Lung microvascular endothelial cell (primary cell): ENCODE measurements at places on chromosomes 7 and 10.

DNA sequence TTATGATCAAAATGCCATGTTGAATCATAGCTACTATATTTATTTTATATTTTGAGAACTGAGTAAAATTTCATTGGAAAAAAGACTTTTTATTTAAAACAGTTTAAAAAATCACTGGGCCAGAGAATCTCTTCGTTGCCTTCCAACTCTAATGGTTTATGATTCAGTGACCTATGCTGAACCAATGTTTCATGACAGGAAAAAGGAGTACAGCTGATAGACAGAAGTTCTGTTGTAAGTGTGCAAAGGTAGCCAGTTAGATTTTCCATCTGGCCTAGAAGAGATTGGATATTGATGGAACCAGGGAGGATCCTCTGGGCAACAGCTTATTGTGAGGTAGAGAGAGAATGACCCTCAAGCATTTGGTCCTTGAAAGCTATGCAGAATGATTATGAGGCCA lies 745.8 kb downstream of the SUGCT start:
- DNase-seq = peak; percentile 48

DNA sequence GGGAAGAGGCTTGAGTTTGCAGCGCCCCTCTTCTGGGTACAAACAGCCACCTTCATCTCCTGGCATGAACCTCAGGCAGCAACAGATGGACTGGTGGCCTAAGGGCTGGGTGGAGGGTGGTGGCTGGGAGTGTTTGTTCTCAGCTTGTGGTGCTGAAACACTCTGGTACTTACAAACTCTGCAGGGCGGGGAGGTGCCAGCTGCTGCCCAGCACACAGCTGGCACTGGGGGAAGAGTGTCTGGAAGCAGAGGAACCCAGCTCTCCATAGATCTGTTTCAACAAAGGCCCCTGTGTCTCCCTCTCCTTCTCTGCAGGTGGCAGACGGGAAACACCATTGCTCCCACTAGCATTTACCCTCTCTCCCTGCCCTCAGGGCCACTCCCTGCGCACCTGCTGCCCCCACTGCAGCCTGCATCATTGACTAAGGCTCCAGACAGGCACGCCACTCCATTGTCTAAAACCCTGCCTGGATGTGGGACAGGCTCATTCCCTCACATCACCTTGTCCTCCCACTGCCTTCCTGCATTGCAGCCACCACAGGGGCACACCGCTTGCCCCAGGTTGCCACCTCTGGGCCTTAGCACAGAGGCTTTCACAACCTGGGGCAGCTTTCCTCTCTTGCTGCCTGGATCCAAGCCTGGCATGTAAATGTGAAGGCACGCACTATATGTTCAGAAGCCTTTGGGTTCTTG lies 6.5 kb downstream of the ARHGAP22 start:
- DNase-seq = no peak

GRCh38 chr7:122212754-122213153 lies 68.7 kb upstream of the AASS start:
- peak; percentile 20 for DNase-seq

GRCh38 chr10:110317866-110318850 lies 13.4 kb upstream of the SMNDC1 start:
- no peak for DNase-seq

- no peak for DNase-seq
These were observed 5.0 kb downstream of the GPER1 start for GRCh38 chr7:1092806-1093501.

- no peak for DNase-seq
These were observed 85.2 kb downstream of the RNLS start for GRCh38 chr10:88497913-88498312.

DNA sequence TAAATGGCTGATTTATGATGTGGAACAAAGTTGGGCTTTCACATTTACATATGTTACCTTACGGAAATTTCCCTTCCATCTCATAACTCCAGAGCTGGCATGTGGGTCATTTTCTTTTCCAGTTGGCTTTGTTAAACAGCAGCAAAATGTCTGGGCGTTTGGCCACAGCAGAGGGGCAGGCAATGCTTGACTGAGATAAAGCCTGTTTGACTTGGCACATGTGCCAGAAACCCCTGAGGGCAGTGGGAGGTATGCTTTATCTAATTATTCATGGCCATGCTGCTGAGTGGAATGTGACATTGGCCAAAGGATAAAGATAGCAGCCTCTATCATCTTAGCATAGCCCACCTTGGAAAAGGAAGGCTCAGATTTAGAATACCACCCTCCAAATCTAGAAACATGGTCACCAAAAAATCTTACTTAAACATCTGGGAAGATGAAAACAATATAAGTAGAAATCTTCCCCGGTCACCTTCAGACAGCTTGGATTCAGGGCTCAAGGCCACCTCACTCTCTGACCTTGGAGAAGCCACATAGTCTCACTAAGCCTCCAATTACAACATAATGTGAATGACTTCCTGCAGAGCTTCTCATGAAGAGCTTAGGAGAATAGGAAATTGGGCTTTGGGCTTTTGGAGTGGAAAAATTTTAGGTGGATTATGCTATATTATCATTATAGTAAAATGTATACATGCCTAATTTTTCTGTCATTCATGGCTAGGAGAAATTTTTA lies 101.5 kb downstream of the GRM3 start:
- DNase-seq = peak; percentile 62

DNA sequence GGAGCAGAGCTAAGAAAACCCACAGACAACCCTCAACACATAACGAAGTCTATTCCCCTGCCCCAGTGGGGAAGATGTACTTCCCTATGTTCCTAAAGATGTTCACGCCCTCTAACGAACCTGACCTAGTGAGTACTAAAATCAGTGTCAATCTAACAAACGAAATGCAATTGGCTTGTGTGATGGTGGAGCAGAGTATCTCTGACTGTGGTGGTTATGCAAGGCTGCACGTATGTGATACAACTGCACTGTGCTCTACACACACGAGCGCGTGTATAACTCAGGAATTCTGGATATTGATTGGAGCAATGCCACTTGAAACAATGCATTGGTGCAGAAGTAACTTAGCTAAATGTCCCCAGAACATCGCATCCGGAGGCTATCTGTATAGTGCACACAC lies 1.3 kb downstream of the ANKRD16 start:
- peak; percentile 29 for DNase-seq

DNA sequence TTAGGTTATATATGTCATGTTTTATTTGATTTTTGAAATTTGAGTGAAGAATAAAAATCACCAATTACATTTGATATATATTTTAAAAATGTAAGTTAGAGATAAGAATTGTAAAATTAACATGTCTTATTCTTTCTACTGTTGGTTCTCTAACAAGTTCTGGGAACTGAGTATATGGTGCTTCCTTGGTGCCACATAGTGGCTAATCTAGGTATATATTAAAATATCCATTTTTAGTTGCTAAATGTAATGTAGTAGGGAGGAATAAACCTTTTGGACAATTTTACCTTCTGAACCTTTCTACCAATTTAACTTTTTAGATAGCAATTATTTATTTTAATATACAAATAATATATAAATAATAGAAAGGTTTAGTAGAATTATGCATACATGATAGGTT lies 17.5 kb downstream of the CFAP69 start:
- DNase-seq = peak; percentile 59

DNA sequence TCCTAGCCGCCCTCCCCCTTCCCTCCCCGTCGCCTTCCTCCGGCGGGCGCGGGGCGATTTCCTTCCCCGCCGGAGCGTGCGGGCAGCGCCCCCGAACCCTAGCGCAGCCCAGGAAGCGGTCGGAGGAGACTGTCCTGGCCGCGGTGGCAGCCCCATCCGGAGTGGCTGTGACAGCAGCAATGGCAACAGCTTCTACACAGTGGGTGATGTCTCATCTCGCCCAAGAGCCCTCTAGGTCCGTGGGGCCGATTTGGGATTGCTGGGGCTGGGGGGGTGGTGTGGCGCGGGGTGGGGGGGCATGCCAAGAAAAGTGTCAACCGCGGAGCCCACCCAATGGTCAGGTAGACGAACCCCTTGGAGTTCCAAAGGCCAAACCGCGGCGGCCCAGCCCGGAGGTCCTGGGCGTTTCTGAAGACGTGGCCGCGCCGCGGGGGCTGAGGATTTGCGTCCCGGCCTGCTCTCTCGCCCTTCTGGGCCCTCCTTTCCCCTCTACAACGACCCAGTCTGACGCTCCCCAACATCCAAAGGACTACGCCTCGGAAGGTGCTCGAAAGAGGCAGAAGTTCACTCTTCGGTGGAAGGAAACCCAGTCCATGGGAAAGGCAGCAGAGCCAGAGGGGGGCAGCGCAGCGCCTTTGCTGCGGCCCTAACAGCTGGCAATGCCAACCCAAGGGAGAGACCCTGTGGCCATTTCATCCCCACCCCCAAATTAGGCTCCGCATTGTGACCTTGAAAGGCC lies 603 bp upstream of the TWIST1 start:
- no peak for DNase-seq

DNA sequence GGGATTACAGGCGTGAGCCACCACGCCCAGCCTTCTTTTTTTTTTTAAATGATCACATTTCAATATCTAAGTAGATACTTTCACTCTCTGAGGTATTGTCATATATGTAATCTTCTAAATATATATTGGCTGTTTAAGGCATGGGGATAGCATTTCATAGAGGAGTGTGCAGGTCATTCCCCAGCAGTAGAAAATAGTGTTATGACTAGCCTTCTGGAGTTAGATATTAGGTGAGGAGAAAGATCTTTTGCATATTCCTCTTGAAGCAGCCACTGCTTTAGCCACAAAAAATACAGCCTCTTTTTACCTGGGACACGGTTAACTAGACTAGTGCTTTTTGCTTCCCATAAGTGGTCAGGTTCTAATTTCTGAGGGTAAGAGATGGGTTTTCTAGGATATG lies 28.9 kb downstream of the ADD3 start:
- no peak for DNase-seq

DNA sequence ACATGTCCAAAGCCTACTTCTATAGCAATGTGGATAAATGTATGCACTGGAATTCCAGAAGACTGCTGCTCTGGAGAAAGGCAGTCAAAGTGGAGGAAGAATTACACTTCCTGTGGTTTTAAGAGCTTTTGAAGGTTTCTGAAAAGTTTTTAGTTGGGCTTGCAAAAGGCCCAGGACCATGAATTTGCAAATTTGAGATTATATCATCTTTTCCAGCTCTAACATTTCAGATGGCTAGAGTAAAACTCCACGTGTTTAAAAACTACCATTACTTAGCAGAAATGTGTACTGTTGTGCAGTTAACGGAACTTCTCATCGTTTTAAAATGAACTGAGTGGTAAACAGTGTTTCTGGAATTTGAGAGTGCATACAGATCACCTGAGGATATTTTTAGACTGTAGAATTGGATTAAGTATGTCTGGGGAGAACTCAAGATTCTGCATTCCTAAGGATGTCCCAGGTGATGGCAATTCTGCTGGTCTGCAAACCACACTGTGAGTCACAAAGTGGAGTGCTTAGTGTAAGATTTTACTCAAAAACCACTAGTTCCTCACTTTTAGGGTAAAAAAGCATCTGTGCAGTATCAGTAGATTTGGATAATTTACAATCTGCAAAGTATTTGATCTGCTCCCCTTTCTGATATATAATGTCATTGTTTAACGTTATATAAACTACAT lies 32.9 kb upstream of the CCDC71L start:
- DNase-seq = no peak

- peak; percentile 89 for DNase-seq
These were observed 3.2 kb upstream of the NCOA4 start for GRCh38 chr10:46033602-46034011.

DNA sequence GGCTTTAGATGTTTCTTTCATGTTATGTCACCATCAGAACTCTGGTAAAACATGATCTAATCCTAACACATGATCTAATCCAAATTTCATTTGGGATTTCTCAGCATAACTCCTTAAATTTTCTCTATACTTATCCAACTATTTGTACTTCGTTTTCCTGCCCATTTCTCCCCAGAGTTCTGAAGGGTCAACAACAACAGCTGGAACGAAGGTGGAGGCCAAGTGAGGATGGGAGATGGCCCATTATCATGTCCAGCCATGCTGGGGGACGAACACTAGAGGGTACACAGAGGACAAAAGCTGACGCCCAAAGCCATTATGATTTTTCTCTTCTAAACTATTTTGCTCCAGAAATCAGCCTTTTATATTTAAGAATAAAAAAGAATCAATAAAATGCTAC lies 185.4 kb downstream of the DOCK4 start:
- DNase-seq = no peak

DNA sequence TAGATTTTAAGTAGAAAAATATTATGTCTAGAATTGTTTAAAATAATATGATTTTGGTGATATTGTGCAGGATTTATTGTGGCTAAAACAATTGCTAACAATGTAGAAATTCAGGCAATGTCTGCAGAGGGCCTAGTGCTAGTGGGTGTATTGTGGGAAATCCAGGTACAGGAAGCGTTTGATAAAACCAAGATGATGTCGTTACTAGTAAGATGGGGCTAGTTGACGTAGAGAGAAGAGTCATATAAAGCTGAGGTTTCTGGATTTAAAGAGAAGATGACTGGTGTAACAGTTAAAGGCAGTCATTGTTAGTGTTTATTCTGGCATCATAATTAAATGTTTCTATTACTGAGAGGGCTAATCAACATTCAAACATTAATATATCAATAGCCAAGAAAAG lies 43.5 kb downstream of the ADK start:
- no peak for DNase-seq

- no peak for DNase-seq
These were observed 21.5 kb downstream of the SFMBT2 start for GRCh38 chr10:7389346-7389745.

GRCh38 chr10:87790185-87790584 lies 27.8 kb downstream of the ATAD1 start:
- DNase-seq = no peak

DNA sequence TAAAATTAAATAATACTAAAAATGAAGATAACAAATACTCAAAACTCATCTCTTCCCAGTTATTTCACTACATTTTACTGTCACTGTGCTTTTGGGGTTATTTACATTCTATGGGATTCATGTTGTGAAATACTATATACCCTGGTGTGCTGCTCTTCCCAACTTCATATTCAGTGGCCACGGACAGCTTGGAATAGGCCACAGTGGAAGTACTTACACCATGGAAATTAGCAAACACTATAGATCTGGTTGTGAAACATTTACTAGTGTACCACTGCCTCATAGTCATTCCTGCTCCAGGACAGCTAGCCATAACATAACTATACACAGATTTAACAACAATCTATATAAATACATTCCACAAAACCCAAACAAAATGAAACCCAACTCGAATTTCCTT lies 21.2 kb upstream of the KDM7A start:
- no peak for DNase-seq

DNA sequence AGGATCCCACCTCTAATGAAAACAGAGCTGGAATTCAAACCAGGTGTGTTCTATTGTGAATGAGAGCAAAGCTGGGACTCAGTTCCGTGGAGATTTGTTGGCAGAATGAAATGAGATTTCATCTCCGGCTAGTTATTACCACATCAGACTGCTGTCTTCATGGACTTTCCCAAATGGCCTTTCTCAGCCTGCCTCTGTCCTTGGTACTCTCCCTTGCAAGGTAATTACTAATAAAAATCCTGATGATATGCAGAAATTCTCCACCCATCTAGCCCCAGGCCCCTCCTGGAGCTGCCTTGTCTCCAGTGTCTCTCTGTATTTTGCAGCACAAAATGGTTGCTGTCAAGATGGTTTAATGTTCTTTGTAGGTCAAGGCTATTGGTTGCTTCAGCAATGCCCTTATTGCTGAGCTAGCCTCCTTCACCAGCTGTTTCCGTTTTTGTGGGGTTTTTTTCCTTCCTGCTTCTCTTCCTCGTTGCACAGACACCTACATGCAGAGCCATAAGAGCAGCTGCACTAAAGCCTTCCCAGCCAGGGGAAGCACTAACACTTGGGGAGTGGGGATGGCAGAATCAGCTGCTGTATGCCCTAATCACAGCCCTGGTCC lies 185.0 kb upstream of the GHITM start:
- no peak for DNase-seq
